ENCODE measurements at places on chromosomes 2 and 18. TPM values are rescaled to one million over a fixed set of nuclear protein-coding genes. Genes with fewer than 3 reads are reported as not detected.

DNA sequence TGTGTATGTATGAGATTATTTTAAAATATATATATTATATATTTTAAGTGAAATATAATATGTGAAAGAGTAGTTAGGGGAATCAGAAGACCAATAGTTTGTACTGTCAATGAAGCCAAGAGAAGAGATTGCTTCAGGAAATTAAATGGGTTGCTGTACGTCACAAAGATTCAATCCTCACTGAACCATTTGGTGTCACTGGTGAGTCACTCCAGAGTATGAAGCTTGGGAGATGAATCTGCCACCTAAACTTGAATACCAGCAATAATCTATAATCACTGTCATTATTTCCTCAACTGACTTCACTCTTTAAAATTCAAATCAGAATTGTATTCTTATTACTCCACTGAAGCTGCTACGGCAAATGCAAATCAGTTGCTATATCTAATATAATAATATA lies 41.9 kb upstream of the SCN9A start:
- H3K4me1 ChIP-seq: no peaks in the 10 kb centered on the region
- no peaks in the 10 kb centered on the region for H3K27me3 ChIP-seq
- no peak overlapping the region for H3K4me3 ChIP-seq
- no peak overlapping the region for H3K27ac ChIP-seq
- H3K36me3 ChIP-seq: no peaks in the 10 kb centered on the region
- no peak for DNase-seq

DNA sequence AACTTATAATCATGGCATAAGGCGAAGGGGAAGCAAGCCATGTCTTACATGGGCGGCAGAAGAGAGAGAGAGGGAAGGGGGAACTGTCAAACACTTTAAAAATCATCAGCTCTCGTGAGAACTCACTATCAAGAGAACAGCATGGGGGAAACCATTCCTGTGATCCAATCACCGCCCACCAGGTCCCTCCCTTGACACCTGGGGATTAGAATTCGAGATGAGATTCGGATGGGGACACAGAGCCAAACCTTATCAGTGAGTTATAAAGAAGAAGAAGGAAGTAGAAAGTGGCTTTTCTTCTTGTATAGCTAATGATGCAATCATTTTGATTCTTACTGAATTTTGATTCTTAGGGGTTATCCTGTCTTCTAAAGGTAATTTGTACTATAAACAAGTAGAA lies 51.4 kb downstream of the SMCHD1 start:
- no peaks in the 10 kb centered on the region for H3K36me3 ChIP-seq
- no peak overlapping the region for H3K4me3 ChIP-seq
- H3K27me3 ChIP-seq: no peaks in the 10 kb centered on the region

DNA sequence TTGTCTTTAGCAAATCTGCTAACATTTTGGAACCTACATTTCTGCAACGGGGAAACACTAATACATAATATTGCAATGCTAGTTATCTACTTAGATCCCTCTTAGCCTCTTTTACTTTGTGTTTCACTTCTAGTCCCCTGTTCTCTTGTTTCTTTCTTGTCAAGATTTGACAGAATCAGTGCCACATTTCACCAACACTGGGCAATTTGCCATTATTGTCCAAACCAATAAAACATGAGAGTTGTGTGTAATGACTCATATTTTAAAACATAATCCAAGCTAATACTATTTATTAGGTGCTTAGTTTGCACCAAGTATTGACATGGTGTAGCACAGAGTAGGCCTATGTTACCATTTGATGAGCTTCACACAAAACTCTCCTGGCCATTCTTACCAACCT lies 33.7 kb upstream of the ACVR1C start:
- no peaks in the 10 kb centered on the region for H3K36me3 ChIP-seq
- no peaks in the 10 kb centered on the region for H3K27me3 ChIP-seq
- DNase-seq: no peak
- H3K4me3 ChIP-seq: no peak overlapping the region
- H3K27ac ChIP-seq: no peak overlapping the region
- no peaks in the 10 kb centered on the region for H3K4me1 ChIP-seq

GRCh38 chr2:189412330-189412953 lies 28.8 kb upstream of the WDR75 start:
- no peaks in the 10 kb centered on the region for H3K36me3 ChIP-seq
- H3K4me1 ChIP-seq: peaks cover 10% of the 10 kb centered on the region
- H3K4me3 ChIP-seq: no peak overlapping the region
- no peaks in the 10 kb centered on the region for H3K27me3 ChIP-seq
- H3K27ac ChIP-seq: no peak overlapping the region
- DNase-seq: no peak

DNA sequence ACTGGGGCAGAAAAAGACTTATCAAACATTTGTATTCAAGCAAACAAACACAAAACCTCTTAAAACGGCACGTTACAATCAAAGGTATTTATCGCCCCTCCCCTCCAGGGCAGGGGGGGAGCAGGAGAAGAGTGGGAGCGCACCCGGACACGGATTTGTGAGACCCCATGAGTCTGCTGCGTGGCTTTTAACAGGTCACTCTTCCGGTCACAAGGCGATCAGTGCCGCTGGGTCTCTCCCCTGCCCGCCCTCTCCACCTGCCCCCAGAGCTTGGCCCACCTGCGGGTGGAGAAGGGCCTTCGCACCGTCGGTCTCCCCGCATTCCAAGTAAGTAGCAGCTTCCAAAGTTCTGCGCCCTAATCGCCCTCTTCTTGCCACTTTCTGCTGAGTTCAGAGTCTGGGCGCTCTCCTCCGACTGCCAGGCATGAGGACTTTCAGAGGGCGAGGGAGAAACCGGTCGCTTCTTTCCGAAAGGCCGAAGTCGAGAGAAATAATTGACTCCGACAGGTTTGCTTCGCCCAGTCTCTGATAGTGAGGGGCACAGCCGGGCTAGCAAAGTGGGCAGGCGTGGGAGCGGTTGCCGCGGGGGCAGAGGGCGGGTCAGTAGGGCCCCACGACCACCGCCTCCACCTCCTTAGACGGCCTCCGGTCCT lies 800 bp downstream of the RPRM start:
- DNase-seq: no peak
- H3K27ac ChIP-seq: no peak overlapping the region
- H3K27me3 ChIP-seq: peaks cover 97% of the 10 kb centered on the region
- no peaks in the 10 kb centered on the region for H3K36me3 ChIP-seq

DNA sequence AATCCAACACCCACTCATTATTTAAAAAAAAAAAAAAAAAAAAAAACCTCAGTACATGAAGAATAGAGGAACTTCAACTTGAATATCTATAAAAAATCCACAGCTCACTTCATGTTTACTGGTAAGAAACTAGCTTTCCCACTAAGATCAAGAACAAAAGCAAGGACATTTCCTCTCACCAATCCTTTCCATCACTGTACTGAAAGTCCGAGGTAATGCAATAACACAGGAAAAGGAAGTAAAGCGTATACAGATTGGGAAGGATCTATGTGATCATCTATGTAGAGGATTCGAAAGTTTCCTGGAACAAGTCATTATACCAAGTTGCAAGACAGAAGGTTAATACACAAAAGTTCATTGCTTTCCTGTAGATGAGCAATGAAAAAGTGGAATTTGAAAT lies 63.2 kb downstream of the ROCK2 start:
- H3K27me3 ChIP-seq: no peaks in the 10 kb centered on the region
- no peak overlapping the region for H3K4me3 ChIP-seq
- no peak for DNase-seq
- H3K27ac ChIP-seq: no peak overlapping the region
- no peaks in the 10 kb centered on the region for H3K4me1 ChIP-seq

Gene FTCDNL1
- 5.1 TPM for total RNA-seq

Gene FASTKD2
- total RNA-seq: 46.8 TPM

Gene CAB39
- total RNA-seq: 99.7 TPM

GRCh38 chr18:58955001-58955400 lies 90.3 kb downstream of the ZNF532 start:
- DNase-seq: no peak
- no peaks in the 10 kb centered on the region for H3K27me3 ChIP-seq
- H3K36me3 ChIP-seq: peaks cover 51% of the 10 kb centered on the region
- peaks cover 23% of the 10 kb centered on the region for H3K4me1 ChIP-seq

Gene SNORC
- total RNA-seq: 0.78 TPM

Gene VWA3B
- 1.3 TPM for total RNA-seq

DNA sequence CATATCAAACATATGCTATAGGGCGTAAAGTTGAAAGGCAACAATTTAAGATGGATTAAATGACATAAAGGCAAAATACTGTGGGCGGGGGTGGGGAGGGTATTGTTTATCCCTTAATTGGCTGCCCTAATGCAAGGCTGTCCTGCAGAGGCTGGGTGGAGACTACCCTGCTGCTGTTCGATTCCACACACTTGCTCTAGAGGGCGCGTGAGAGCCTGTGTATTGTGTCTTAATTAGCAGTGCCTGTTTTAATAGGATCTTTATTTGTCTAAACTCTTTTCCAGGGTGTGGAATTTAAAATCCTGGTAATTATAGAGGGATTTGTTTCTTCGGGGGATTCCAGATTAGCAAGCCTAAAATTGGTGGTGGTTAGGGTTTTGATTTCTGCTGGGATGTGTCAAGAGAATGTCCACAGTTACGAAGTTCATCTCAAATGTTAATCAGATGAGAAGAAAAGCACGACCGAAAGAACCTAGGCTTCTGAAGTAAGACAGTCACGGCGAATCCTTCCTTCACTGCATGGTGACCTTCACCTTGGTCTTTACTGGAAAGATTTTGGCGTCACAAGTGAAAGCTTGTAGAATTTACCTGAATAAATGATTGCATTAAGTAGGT lies 103.5 kb upstream of the MAP3K20 start:
- peak; percentile 27 for DNase-seq
- H3K27me3 ChIP-seq: no peaks in the 10 kb centered on the region
- H3K4me1 ChIP-seq: peaks cover 17% of the 10 kb centered on the region
- no peak overlapping the region for H3K27ac ChIP-seq

Gene UGT1A10
- total RNA-seq: not detected

Gene C2orf72
- not detected for total RNA-seq

DNA sequence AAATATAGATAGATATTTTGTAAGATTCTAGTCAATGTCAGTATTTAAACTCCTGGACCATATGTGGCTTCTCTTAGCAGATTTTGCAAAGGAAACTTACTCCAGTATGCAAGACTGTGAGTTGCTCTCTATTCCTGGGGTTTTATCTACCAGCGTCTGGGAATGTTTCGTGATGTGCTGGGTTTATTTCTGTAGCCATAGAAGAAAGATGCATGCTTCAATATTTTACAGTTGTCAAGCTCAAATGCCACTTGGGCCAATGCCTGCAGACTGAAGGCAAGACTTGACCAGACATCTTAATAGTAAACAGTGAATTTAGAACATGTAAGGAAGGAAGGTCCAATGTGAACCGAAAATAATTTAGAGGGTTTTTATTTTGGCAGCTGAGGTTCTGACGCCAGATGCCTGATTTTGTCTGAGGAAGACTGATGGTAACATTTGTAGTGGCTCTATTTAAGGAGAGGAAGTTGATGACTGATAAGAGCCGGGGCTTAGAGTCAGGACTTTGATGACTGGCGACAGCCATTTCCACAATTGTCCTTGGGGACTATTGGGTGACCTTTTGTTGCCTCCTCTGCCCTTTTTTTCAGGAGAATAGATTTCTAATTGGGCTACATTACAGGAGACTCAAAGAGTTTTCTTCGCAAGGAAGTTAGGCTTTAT lies 154.3 kb downstream of the RAPGEF4 start:
- H3K36me3 ChIP-seq: no peaks in the 10 kb centered on the region
- H3K27me3 ChIP-seq: no peaks in the 10 kb centered on the region
- H3K4me1 ChIP-seq: peaks cover 21% of the 10 kb centered on the region
- peak overlapping the region; percentile 38 for H3K27ac ChIP-seq

Gene XIRP2
- total RNA-seq: 1,054 TPM

DNA sequence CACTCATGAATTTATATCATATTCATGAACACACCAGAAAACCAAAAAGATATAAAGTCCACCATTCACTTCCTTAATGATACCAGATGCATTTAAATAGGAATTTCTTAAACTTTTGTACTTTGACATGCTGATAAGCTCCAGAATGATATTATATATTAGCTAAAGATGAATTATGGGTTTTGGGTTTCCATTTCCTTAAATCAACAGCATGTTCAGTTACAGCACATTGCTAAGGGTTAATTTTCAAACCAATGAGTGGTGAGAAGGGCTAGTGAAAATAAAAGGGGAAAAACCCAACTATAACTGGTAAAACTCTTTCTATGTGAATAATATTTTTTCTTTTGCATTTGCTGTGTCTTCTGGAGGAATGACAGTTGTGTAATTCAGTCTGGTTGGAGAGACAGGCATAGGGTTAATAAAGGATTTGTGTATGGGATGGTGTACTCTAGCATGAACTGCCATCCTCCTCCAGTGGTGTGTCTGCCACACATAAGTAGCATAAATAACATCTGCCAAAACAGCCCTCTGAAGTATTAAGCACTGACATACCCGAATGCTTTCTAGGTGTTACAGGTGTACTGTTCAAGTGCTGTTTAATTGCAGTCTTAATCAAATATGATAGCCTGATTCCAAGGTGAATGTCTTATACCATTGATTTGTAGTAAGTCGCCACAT lies 19.3 kb upstream of the CPS1 start:
- H3K36me3 ChIP-seq: no peaks in the 10 kb centered on the region
- DNase-seq: no peak
- no peaks in the 10 kb centered on the region for H3K4me1 ChIP-seq
- no peaks in the 10 kb centered on the region for H3K27me3 ChIP-seq
- H3K27ac ChIP-seq: no peak overlapping the region
- no peak overlapping the region for H3K4me3 ChIP-seq

GRCh38 chr2:45833968-45834344 lies 182.5 kb downstream of the PRKCE start:
- H3K36me3 ChIP-seq: no peaks in the 10 kb centered on the region
- H3K27ac ChIP-seq: no peak overlapping the region
- H3K4me3 ChIP-seq: no peak overlapping the region
- no peak for DNase-seq
- no peaks in the 10 kb centered on the region for H3K27me3 ChIP-seq

GRCh38 chr2:5195636-5196035 lies 496.5 kb upstream of the SOX11 start:
- H3K4me3 ChIP-seq: no peak overlapping the region
- no peaks in the 10 kb centered on the region for H3K27me3 ChIP-seq
- no peaks in the 10 kb centered on the region for H3K4me1 ChIP-seq
- H3K36me3 ChIP-seq: no peaks in the 10 kb centered on the region
- DNase-seq: no peak
- H3K27ac ChIP-seq: no peak overlapping the region

DNA sequence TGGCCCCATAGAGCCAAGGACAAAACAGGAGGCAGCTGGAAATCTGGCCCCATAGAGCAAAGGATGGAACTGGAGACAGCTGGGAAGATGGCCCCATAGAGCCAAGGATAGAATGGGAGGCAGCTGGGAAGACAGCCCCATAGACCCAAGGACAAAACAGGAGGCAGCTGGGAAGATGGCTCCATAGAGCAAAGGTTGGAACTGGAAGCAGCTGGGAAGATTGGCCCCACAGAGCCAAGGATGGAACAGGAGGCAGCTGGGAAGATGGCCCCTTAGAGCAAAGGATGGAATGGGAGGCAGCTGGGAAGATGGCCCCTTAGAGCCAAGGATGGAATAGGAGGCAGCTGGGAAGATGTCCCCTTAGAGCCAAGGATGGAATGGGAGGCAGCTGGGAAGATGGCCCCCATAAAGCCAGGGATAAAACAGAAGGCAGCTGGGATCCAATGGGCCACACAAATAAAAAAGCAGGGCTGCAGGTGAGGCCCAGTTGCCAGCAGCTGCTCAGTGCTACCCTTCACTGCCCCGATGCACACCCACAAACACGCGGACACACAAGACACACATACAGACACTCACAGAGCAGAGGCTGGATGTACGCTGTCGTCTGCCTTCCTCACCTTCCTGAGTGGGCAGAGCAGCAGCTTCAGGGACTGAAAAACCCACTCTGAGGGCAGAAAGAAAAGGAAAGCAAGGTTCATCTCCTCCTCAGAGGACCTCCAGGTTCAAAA lies 505.4 kb upstream of the MYT1L start:
- H3K4me3 ChIP-seq: no peak overlapping the region
- no peaks in the 10 kb centered on the region for H3K27me3 ChIP-seq
- H3K36me3 ChIP-seq: no peaks in the 10 kb centered on the region
- DNase-seq: no peak
- H3K27ac ChIP-seq: no peak overlapping the region
